Activated naive CD4-positive, alpha-beta T cell (primary cell): ENCODE measurements at places on chromosomes 4 and X.

DNA sequence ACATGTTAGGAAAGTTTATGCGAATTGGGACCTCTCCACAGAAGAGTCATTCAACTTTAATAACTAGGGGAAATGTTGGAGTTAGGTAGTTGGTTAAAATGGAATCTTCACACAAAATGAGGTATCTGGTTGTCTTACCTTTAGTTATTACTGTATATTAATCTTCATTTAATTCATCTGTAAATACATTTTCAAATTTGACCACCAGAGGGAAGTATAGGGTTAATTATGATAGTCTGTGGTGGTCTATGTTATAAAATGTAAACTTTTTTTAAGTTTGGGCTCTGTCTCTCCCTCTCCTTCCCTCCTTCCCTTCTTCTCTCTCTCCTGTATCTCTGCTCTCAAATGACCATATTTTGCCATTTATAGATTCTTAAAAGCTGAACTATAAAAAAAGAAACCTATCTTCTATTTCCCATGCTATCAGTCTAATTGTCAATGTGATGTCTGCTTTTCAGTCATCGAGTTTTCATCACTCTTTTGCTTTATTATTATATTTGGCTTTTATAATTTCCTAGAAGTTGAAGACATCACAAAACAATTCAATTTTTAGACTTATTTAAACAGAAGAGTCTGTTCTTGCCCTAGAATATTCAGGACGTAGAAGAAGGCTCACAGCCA, 49.8 kb downstream of the TMEM144 start:
- DNase-seq: no peak

DNA sequence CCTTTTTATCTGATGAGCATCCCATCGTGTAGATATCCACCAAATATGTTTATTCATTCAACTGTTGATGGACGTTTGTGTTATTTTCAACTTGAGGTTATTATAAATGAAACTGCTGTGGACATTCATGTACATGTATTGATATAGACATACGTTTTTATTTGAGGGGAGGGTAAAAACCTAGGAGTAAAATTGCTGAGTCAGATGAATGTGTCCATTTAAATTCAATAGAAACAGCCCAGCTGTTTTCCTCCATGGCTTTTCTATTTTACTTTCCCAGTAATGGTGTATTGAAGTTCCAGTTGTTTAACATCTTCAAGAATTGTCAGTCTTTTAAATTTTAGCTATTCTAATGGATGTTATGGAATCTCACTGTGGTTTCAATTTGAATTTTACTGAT, 348.7 kb upstream of the GALNTL6 start:
- DNase-seq: no peak

DNA sequence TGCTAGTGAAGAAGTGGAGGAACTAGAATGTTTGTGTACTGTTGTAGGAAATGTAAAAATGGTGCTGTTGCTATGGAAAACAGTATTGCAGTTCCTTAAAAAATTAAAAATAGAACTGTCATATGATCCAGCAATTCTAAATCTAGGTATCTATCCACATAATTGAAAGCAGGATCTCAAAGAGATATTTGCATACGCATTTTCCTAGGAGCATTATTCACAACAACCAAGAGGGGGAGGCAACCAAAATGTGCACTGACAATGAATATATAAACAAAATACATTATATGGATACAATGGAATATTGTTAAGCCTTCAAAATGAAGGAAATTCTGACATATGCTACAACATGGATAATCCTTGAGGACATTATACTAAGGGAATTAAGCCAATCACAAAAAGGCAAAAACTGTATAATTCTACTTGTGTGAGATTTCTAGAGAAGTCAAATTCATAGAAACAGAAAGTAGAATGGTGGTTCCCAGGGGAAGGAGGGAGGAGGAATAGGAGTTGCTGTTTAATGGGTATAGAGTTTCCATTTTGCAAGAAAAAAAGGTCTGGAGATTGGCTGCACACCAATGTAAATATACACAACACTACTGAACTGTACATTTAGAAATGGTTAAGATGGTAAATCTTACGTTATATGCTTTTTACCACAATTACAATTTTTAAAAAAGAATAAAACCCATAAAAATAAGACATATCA, 35.6 kb upstream of the KCNE5 start:
- DNase-seq: no peak

GRCh38 chr4:114435116-114435515, 163.5 kb upstream of the UGT8 start:
- no peak for DNase-seq

GRCh38 chrX:124475358-124475757, 129.0 kb downstream of the SH2D1A start:
- DNase-seq: no peak

DNA sequence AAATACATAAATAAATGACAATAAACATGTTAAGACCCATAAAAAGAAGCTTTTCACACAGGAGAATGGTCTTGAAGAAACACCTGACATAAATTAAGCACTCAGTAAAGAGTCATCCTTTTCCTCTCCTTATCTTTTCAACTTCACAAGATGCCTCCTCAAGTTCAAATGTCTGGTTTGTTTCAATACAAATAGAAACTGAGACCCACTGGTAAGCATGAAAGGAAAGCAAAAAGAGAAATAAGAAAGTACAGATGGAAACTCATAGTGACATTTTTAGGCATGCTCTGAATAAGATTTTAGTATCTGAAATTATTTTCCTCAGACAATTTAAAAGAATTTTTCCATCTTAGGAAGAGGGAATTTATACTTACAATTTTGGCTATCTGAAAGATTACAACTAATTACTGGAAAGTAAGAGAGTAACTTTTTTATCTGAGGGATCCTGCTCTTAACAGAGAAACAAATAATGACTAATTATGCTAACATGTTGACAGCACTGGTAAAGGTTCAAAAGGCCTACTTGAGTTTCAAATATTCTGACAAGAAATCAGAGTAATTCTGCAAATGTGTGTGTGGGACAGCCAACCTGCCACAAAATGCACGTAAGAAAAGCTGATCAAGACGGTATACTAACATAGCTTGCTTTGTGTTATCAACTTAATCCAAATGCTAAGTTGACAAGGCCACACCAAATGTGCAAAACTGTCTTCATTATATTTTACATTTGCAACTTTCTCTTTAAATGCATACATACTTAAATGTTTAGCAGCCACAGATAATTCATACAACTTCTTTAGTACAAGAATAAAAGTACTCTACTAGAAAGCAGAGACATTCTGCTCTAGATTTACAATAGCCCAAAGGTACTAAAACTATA, 113.0 kb downstream of the IQCM start:
- DNase-seq: no peak

GRCh38 chr4:59704616-59705015, 1495.5 kb upstream of the ADGRL3 start:
- no peak for DNase-seq

- DNase-seq: no peak
Measured at GRCh38 chr4:14259936-14260335, 632.4 kb upstream of the BOD1L1 start.

GRCh38 chrX:78796916-78797315, 49.4 kb downstream of the LPAR4 start:
- no peak for DNase-seq
